ENCODE measurements at places on chromosomes 4 and X.
A peak's percentile ranks its signal among the peaks of the same experiment; 100 is the strongest.

GRCh38 chrX:44431194-44431593 is 87.7 kb upstream of the EFHC2 start:
- DNase-seq: no peak

GRCh38 chrX:150162141-150162540 is 201.0 kb upstream of the MAMLD1 start:
- no peak for DNase-seq

GRCh38 chrX:131614241-131614640 is 70.4 kb downstream of the OR13H1 start:
- DNase-seq: no peak

DNA sequence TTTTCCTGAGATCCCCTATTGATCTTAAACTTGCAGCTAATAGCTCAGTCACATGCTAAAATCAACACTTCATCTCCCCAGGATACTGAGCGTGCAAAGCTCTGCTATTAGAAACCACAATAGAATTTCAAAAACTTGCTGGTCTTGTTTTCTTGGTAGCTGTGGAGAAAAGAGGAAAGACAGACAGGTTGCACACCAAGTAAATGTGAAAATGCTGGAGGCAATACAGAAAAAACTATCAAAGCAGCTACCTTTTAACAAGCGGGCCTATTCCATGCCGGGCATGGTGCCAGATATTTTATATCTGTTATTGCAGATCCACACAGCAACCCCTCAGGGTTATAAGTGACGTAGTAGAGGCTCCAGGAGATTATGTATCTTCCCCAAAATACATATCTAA is 171.9 kb downstream of the DCTD start:
- no peak for DNase-seq

DNA sequence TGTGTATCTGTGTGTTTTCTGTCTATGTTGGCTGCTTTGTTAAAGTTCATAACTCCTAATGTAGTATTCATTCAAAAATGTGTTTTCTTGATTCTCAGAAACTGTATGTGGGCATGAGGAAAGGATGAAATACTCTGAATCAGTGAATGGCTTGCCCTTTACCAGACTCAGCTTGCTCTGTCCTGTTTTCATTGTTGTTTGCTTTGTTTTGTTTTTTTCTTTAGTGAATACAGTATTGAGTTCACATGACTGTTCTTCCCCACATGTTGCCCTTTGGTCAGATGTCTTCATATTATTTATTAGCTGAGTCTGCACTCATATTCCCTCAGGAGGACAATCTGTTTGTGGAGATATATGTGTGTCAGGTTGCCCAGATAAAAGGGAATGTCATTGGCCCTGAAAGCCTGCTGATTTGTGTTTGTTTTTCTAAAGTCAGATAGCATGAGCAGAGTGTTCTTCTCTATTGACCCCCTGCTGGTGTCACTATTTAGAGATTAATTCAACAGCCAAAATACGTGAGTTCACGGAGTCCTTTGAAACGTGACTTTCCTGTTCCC is 1184.4 kb downstream of the RPA4 start:
- DNase-seq: no peak

GRCh38 chr4:90546114-90546513 is 418.9 kb downstream of the CCSER1 start:
- no peak for DNase-seq

- peak; percentile 89 for DNase-seq
Measured at GRCh38 chr4:140296335-140297220, 76.9 kb upstream of the SCOC start.

GRCh38 chr4:173171987-173172386 is 3.4 kb downstream of the GALNT7 start:
- DNase-seq: no peak

GRCh38 chr4:788636-789297 is 37.2 kb downstream of the CPLX1 start:
- no peak for DNase-seq

DNA sequence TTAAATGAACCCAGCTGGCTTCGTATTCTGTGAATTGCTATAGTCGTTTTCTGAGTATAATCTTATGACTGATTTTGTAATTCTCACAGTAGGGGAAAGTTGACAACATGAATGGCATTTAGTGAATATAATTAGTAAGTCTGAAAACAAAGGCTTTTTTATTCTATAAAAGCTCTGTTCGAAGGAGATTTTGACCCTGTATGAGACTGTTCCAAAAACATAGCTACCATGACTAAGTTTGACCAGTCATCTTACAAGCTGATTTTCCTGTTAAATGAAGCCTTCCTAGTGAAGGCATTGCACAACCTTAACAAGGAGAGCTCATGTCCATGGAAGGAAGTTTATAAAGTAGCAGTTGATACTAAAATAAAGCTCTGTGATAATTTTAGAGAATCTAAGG is 242.3 kb downstream of the RPA4 start:
- DNase-seq: no peak

GRCh38 chr4:23957465-23957864 is 67.6 kb upstream of the PPARGC1A start:
- no peak for DNase-seq

- DNase-seq: no peak
Measured at GRCh38 chrX:20267931-20268701, 1.4 kb upstream of the RPS6KA3 start.

DNA sequence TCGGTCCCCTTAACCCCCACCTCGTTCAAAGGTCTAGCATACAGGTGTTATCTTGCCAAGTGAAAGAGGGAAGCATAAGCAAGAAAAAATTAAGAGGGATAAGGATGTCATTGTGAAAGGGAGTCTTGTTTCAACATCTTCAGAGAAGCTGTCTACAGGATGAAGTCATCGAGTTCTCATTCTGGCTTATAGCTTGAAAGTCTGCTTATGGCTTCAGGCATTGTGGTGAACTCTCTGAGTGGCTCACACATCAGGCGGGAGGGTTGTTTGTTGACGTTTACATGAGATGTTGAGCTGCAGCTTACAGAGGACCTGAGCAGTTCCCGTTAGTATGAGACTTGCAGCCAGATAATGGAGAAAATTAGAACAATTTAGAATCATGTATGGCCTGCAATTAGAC is 16.6 kb downstream of the MAGEA9B start:
- peak; percentile 23 for DNase-seq

All from AG09319 (cell line).